ENCODE measurements at places on chromosomes 7 and 10.

DNA sequence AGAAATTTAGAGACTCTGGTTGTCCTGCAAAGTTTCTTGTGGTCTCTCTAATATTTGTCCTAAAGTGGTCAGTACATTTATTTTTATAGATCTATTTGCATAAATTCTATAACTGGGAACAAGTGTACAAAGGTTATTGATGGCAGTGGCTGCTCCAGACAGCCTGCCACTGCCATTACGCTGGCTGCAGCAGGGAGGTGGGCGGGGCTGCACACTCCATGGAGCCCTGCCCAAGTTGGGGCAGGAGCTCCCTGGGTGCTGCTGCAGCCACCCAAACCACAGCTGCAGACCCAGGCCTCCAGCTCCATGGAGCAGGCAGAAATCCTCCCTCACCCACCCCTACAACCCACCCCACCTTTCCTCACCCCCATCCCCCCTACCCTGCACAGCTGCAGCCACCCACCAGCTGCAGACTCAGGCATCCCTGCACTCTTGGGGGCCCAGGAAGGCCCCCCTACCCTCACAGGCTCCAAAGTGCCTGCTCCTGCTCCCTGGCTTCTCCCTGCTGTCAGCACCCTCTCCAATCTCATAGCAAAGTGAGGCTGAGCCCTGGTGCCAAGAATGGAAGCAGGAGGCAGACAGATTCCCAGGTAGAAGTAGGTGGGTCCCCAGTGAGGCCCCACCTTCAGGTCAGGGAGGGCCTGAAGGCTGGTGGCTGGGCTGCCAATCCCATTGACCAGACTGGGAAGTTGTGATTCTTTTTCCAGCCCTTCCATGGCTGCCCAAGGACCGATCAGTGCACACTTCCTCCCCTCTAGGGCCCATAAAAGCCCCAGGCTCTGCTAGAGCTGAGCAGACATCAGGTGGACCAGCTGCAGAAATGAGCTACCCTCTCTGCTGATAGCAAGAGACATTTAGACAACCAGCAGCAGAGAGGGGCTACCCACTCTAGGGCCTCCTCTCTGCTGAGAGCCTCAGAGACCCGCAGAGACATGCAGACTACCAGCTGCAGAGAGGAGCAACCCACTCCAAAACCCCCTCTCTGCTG, 4.8 kb upstream of the CYP3A43 start:
- DNase-seq, result no peak

DNA sequence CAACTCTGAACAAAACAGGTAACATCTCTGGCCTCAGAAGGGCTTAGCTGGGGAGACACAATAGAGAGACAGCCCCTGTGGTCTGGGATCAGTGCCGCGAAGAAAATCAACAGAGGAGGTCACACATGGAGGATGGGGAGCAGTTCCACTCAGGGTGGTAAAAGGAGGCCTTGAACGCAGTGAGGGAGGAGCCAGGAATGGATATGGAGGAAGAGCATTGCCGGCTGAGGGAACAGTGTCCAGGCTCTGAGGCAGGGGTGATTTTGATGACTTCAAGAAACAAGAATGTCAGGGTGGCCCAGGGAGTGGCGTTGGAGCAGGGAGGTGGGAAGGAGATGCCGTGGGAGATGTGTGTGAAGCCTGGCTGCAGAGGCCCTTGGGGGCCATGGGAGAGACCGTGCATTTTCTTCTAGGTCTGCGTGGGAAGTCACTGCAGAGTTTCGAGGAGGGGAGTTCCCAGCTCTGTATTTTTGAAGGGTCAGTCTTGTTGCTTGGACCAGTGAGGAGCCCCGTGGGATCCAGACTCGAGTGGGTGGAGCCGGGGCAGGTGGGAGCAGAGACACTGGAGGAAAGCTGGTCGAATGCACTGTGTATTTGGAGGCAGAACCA, 35.7 kb upstream of the SH2D4B start:
- no peak for DNase-seq

DNA sequence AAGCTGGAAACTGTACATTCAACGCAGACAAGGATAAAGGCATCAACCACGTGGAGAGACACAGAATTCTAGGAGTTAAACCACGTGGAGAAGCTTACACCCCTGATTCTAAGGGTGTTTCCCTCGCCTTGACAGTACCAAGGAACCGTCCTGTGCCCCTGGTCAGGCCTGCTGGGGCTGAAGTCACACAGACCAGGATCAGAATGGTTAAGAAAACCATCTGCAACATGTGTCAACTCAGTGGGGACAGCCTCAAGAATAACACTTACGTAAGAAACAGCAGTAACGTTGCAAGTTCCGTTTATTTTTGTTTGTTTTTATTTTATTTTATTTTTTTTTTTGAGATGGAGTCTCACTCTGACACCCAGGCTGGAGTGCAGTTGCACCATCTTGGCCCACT, 55.6 kb downstream of the CHST15 start:
- DNase-seq, result no peak

- no peak for DNase-seq
Observed at GRCh38 chr7:15625466-15625865, 61.0 kb downstream of the MEOX2 start.

DNA sequence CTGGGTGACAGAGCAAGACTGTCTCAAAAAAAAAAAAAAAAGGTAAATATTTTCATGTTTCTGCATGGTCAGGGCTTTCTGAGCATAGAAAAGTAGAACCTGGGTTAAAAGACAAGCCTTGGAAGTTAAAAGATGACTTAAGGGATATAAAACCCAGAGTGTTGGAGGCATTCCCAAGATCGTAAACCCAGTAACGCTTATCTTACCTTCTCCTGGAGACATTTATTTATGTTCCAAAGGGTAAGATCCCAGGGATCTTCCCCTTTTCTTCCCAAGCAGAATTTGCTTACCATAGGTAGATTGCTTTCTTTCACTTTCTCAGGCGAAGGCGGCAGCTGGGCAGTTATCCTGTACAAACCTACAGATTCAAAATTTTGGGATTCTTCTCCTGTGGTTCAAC, 22.2 kb downstream of the SUGCT start:
- DNase-seq, result no peak

- no peak for DNase-seq
Observed at GRCh38 chr10:14648946-14649345, 125.8 kb downstream of the FAM107B start.

GRCh38 chr10:84704101-84704500, 375.7 kb downstream of the CCSER2 start:
- DNase-seq, result no peak

GRCh38 chr10:101580486-101581399, 7.3 kb downstream of the POLL start:
- no peak for DNase-seq

- no peak for DNase-seq
Observed at GRCh38 chr10:131629026-131629770, 271.6 kb upstream of the PPP2R2D start.

GRCh38 chr10:22646388-22646853, 68.0 kb downstream of the PIP4K2A start:
- no peak for DNase-seq

DNA sequence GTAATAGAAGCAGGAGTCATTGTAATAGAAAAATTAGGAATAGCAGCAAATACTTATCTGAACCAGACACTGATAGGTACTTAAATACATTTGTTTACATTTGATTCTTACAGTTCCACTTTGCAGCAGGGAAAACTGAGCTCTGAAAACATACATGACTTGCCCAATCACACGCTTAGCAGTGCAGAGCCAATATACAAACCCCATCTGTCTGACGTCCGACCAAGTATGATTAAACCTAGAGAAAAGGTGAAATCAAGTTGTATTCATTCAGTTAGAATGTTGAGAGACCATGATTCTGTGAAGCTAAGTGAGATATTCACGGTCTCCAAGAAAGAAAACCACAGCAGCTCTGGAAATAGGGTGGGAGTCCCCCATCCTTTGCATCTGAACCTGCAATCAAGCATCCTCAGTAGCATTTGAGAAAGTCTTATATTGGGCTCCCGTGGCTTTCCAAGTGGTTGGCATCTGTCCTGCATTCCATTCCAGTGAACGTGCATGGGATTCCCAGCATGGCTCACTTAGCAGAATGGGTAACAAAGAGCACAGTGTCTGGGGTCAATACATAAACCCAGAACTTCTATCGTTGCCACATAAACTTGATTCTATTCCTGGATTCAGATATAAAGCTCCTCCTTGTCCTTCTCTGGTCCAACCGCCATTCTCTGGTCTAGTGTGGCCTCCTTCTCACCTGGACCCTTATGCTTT, 148.7 kb upstream of the RSU1 start:
- no peak for DNase-seq

- no peak for DNase-seq
Observed at GRCh38 chr7:3955026-3955425, 654.0 kb downstream of the SDK1 start.

GRCh38 chr10:63409465-63410027, 56.2 kb downstream of the JMJD1C start:
- DNase-seq, result no peak

DNA sequence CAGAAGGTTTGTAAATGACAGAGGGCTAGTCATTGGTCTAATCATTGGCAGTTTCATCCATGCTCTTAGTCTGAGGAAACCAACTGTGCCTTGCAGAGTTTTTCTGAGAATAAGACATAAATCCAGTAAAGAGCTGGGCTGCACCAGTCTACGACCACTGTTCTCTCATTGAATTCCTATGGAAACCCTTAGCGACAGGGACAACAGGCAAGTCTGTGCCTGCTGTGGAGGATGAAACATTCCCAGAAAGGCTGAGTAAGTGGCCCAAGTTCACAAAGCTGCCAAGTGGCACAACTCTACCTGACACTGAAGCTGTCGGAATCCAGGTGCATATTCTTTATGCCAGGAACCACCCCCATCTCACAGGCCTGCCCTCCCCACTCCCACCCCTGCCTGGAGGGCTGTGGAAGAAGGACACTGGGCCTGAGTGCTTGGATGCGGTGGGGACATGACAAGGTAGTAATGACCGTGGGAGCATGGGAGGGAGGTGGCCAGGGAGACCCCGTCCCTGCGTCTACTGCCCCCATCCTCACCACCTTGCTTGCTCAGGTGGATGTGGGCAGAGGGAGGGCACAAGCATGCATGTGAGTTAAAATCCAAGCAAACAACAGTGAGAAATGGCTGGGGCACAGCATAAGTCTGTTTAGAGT, 58.0 kb downstream of the VSTM4 start:
- DNase-seq, result no peak

- no peak for DNase-seq
Observed at GRCh38 chr7:154644366-154644765, 358.6 kb downstream of the PAXIP1 start.

GRCh38 chr7:138186951-138187351, 110.7 kb downstream of the AKR1D1 start:
- DNase-seq, result no peak

GRCh38 chr10:49651039-49651835, 28.2 kb upstream of the C10orf53 start:
- DNase-seq, result no peak

DNA sequence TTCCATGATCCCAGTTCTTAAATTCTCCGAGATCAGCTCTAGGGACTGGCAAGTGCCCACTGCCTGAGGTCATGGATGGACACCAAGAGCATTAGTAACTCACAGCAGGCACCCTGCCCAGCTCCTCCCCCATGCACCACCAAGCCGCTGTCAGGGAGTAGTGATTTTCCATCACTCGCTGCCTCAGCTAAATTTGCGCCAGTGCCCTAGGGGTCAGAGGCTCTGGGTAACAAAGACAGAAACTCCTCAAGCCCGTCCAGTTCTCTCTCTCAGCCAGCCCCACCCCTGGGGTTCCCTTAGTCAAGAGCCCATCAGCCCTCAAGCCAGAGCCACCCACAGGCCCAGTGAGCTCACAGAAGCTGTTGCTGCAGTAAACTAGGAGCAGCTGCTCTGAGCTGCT, 30.0 kb downstream of the PAX2 start:
- DNase-seq, result no peak

GRCh38 chr10:23157691-23158369, 34.3 kb upstream of the PTF1A start:
- DNase-seq, result no peak

DNA sequence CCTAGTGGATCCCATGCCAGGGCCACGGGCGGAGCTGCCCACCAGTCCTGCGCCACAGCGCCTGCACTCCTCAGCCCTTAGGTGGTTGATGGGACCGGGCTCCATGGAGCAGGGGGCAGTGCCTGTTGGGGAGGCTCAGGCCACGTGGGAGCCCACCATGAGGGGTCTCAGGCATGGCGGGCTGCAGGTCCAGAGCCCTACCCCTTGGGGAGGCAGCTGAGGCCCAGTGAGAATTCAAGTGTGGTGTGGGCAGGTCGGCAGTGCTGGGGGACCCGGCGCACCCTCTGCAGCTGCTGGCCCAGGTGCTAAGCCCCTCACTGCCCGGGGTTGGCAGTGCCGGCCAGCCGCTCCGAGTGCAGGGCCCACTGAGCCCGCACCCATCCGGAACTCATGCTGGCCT, 139.8 kb upstream of the LYZL2 start:
- no peak for DNase-seq

GRCh38 chr10:75170215-75170614, 40.4 kb upstream of the VDAC2 start:
- DNase-seq, result no peak

- DNase-seq, result no peak
Observed at GRCh38 chr10:106504536-106504935, 660.0 kb downstream of the SORCS1 start.
